Transverse colon (tissue), 4 donors: ENCODE measurements at places on chromosomes 3 and 15. TPM values are rescaled to one million over a fixed set of nuclear protein-coding genes. Genes with fewer than 3 reads are reported as not detected.

Gene C3orf49
- not detected for total RNA-seq

Gene GP9
- total RNA-seq, result 1.2 TPM

Gene BRK1
- total RNA-seq, result 61.1 TPM

Gene SETD5
- total RNA-seq, result 149 TPM

Gene CELSR3
- 15.0 TPM for total RNA-seq

DNA sequence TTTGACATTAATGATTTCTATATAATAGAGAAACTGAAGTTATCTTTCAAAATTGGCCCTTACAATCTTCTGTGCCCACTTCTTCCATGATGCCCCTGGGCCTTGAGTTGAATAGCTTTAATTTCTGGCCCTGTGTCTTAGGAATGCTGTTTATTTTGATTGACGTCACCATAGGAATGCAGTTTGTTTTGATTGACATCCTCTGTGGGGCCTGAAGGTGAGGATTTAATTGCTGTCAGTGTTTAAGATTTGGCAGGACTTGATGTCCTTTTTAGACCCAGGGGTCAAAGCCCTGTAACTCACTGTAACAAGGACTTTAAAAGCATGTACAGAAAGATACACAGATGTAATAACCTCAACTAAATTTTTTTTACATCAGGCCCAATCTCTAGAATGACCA is 83.3 kb downstream of the GLDN start:
- H3K27ac ChIP-seq, result no peak overlapping the region
- H3K4me3 ChIP-seq, result no peak overlapping the region
- H3K36me3 ChIP-seq, result no peaks in the 10 kb centered on the region
- no peaks in the 10 kb centered on the region for H3K27me3 ChIP-seq
- no peak for DNase-seq

GRCh38 chr3:195133462-195133861 is 137.5 kb downstream of the XXYLT1 start:
- H3K36me3 ChIP-seq, result no peaks in the 10 kb centered on the region
- H3K4me3 ChIP-seq, result no peak overlapping the region
- no peaks in the 10 kb centered on the region for H3K27me3 ChIP-seq
- peaks cover 15% of the 10 kb centered on the region for H3K4me1 ChIP-seq
- DNase-seq, result peak; percentile 60

- DNase-seq, result no peak
- H3K27me3 ChIP-seq, result no peaks in the 10 kb centered on the region
- H3K4me1 ChIP-seq, result peaks cover 3% of the 10 kb centered on the region
- H3K4me3 ChIP-seq, result no peak overlapping the region
- H3K27ac ChIP-seq, result no peak overlapping the region
These were observed 127.0 kb downstream of the TFDP2 start for GRCh38 chr3:142022381-142022780.

- H3K27ac ChIP-seq, result peak overlapping the region; percentile 87
- H3K4me1 ChIP-seq, result no peaks in the 10 kb centered on the region
- DNase-seq, result peak; percentile 77
These were observed 19.7 kb upstream of the SATB1 start for GRCh38 chr3:18444595-18445400.

GRCh38 chr15:26197060-26197459 is 333.9 kb upstream of the ATP10A start:
- H3K4me1 ChIP-seq, result no peaks in the 10 kb centered on the region
- no peak for DNase-seq
- no peak overlapping the region for H3K4me3 ChIP-seq

- DNase-seq, result no peak
- H3K36me3 ChIP-seq, result no peaks in the 10 kb centered on the region
- no peaks in the 10 kb centered on the region for H3K4me1 ChIP-seq
- H3K27ac ChIP-seq, result no peak overlapping the region
These were observed 10.9 kb downstream of the CTDSPL start for GRCh38 chr3:37872413-37873160.

DNA sequence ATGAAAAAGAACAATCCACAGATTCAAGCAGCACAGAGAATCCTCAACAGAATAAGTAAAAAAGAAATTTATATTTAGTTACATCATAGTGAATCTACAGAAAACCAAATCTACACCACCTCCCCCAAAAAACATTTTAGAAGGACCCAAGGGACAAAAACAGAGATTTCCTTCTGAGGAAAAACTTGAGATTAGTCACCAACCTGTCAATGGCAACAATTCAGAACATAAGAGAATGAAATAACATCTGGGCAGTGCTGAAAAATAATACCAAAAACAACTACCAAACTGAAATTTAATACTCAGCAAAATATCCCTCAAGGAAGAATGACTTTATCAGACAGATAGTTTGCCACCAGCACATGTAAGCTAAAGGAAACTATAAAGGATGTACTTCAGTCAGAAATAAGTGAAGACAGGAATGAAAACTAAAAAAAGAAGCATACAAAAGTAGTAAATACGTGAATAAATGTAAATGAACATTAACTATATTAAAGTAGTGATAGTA is 260.7 kb downstream of the ULK4 start:
- H3K36me3 ChIP-seq, result no peaks in the 10 kb centered on the region
- H3K27me3 ChIP-seq, result no peaks in the 10 kb centered on the region
- H3K4me3 ChIP-seq, result no peak overlapping the region

DNA sequence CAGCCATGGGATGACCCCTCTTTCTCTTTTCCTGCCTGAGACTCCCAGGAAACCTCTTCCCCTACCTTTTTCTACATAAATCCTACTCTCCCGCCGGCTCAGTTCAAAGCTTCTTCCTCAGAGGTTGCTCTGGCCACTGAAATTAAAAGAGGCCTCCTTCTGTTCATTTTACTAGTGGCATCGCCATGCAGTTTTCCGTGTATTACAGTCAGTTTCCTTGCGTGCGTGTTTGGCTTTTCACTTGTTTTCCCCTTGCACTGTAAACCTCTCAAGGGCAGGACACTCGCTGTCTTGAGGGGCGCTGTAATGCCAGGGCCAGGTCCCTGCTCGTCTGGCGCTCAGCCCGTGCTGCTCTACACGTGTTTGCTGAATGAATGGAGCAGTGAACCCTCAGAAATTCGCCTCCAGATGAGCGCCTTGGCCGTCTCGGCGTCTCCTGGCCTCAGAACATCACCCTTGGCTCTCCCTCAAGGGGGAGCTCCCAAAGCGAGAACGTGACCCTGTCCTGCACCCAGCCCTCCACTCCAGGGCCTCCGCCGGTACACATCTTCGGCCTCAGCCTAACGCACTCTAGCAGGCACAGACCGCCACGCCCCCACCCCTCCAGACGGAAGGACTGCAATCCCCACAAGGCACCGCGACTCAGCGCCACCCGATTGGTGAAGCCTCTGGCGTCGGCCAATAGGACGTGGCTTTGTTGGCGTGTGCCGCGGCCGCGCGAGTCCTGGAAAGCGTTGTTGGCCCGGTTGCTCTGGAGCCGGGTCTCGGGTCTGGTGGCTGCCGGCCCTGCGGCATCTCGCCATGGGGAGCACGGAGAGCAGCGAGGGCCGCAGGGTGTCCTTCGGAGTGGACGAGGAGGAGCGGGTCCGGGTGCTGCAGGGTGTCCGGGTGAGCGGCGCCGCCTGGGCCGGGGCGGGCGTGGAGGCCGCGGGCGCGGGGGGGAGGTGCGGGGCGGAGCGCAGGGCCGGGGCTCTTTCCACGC is at the start of gene CHCHD6:
CHCHD6 (plus strand) TSS at position 729 of the 982 bp plus-strand sequence; CDS start at position 802, 73 bp downstream.
- no peaks in the 10 kb centered on the region for H3K36me3 ChIP-seq
- peak within 1 kb of the TSS; percentile 72 for H3K4me3 ChIP-seq
- peak within 1 kb of the TSS; percentile 61 for H3K27ac ChIP-seq
- H3K27me3 ChIP-seq, result peaks cover 21% of the 10 kb centered on the region
- peak; percentile 95 for DNase-seq
